Activated CD4-positive, alpha-beta T cell treated with anti-CD3 and anti-CD28 coated beads, Interleukin-2, amount 10 ng/mL, durations not matched to agents 24 days and 14 days (primary cell): ENCODE measurements at places on chromosomes 16 and 17. TPM values are rescaled to one million over a fixed set of nuclear protein-coding genes. Genes with fewer than 3 reads are reported as not detected.

TOM1L1 gene
- 0.45 and 0.56 TPM in 2 replicates for total RNA-seq

C17orf100 gene
- total RNA-seq, result 1.8 and 1.9 TPM in 2 replicates

- DNase-seq, result no peak
- H3K36me3 ChIP-seq, result no peaks in the 10 kb centered on the region
- no peaks in the 10 kb centered on the region for H3K4me1 ChIP-seq
- H3K4me3 ChIP-seq, result no peak overlapping the region
- H3K27me3 ChIP-seq, result peaks cover 13% of the 10 kb centered on the region
- H3K27ac ChIP-seq, result no peak overlapping the region
Measured at GRCh38 chr16:13912891-13913290, 7.1 kb upstream of the ERCC4 start.

DNA sequence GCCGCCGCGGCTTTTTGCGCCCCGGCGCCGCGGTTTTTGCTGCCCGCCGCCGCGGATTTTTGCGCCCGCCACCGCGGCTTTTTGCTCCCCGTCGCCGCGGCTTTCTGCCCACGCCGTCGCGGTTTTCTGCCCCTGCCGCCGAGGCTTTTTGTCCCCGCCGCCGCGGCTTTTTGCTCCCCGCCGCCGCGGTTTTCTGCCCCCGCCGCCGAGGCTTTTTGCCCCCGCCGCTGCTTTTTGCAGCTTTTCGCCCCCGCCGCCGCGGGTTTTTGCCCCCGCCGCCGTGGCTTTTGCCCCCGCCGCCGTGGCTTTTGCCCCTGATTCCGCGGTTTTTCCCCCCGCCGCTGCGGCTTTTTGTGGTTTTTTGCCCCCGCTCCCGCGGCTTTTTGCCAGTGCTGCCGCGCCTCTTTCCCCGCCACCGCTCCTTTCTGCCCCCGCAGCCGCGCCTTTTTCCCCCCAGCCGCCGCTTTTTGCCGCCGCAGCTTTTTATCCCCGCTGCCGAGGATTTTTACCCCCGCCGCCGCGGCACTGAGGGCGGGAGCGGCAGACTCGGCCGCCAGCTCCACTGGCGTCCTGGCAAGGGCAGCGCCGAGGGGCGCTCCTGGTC lies 518.6 kb upstream of the WSB1 start:
- H3K4me1 ChIP-seq, result no peaks in the 10 kb centered on the region
- no peak overlapping the region for H3K4me3 ChIP-seq
- no peaks in the 10 kb centered on the region for H3K36me3 ChIP-seq
- H3K27me3 ChIP-seq, result no peaks in the 10 kb centered on the region
- no peak for DNase-seq

- peaks cover 3% of the 10 kb centered on the region for H3K36me3 ChIP-seq
- H3K27me3 ChIP-seq, result peaks cover 8% of the 10 kb centered on the region
- H3K4me3 ChIP-seq, result peak overlapping the region; percentile 28
- H3K4me1 ChIP-seq, result peaks cover 15% of the 10 kb centered on the region
- peak; percentile 78 for DNase-seq
- no peak overlapping the region for H3K27ac ChIP-seq
Measured at GRCh38 chr17:81518785-81519283, 6.2 kb upstream of the ACTG1 start.
